ENCODE measurements at places on chromosomes 3 and 15. TPM values are rescaled to one million over a fixed set of nuclear protein-coding genes. Genes with fewer than 3 reads are reported as not detected.

DNA sequence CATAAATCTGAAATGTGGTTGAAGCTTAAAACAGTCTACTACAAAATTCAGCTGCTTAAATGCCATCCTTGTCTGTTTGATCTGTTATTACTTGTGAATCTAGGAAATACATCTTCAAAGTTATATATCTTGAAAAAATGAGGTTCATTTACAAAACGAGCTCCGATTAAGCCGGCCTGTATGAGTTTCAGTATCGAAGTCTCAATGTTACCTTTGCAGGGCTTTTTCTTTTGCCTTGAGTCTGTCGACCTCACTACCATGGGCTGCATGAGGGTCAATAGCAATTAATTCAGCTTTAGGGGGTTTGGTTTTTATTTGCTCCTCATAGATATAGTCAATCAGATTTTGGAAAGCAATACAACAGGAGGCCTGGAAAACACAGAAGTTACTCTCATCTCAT lies 23.2 kb downstream of the ERICH6 start:
- DNase-seq: no peak

- no peak for DNase-seq
Measured at GRCh38 chr3:15743587-15744009, 54.2 kb downstream of the ANKRD28 start.

DNA sequence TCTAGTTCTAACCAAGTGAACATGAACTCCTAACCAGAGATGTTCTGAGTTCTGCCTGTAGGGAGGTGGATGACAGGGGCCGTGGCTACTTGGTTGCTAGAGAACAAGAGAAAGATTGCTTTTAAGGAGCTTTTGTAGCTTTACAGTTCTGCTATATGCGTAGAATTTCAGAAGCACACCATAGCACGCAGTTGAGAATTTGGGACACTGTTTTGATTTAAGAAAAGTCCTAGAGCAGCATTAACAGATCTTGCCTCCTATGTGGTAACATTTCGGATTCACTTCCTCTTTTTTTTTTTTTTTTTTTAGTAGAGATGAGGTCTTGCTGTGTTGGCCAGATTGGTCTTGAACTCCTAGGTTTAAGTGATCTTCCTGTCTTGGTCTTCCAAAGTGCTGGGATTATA lies 181.7 kb downstream of the TCF12 start:
- no peak for DNase-seq

DNA sequence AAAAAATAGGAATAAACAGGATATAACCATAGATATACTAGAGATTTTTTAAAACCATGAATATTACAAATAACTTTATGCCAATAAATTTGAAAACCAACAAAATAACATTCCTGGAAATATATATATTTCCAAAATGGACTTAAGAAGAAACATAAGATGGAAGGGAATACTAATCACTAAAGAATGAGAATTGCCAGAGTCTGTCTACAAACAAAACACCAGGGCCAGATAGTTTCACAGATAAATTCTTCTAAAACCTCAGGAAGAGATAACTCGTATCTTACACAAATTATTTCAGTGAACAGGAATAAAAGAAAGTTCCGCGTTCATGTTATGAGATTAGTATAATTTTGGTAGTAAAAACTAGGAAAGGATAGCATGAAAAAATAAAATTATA lies 107.3 kb downstream of the HERC1 start:
- DNase-seq: no peak

DNA sequence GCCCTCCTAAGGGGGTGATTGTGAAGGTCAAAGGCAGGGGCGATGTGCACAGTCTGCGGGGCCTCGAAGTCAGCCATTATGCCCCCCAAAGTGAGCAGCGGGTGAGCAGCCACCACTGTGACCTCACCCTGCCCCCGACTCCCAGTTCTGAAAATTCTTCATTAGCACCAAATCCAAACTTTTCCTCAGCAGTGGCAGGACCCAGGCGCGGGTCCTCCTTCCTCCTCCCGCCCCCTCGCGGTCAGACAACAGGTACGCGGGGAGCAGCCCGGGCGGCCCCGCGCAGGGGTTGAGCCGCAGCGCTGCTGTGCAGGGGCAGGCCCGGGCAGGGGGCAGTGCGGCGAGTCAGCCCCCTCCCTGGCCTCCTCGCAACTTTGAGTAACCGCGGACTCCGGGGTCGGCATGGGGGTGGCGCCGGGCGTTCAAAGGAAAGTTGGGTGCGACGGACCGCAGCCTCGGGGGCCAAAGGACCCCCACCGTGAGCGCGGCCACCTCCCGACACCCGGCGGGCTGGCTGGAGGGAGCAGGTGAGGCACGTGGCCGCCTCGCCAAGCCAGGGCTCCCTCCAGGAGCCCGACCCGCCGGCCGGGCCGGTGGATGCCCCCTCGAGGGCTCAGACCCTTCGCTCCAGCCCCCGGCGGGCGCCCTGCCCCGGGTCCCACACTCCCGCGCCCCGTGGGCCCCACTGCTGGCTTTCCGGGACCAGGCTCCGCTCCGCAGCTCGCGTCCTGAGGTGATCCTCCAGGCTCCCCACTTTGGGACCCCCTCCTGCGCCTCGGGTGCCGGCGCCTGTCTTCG lies 49.4 kb upstream of the CCDC174 start:
- no peak for DNase-seq

Gene GP9
- polyA plus RNA-seq: 0.28 TPM

Gene IDH3A
- 52.2 TPM for polyA plus RNA-seq

Gene SOX14
- polyA plus RNA-seq: not detected
